Right lobe of liver (tissue), 6 donors: ENCODE measurements at places on chromosomes 3 and 15. TPM values are rescaled to one million over a fixed set of nuclear protein-coding genes. Genes with fewer than 3 reads are reported as not detected.

DNA sequence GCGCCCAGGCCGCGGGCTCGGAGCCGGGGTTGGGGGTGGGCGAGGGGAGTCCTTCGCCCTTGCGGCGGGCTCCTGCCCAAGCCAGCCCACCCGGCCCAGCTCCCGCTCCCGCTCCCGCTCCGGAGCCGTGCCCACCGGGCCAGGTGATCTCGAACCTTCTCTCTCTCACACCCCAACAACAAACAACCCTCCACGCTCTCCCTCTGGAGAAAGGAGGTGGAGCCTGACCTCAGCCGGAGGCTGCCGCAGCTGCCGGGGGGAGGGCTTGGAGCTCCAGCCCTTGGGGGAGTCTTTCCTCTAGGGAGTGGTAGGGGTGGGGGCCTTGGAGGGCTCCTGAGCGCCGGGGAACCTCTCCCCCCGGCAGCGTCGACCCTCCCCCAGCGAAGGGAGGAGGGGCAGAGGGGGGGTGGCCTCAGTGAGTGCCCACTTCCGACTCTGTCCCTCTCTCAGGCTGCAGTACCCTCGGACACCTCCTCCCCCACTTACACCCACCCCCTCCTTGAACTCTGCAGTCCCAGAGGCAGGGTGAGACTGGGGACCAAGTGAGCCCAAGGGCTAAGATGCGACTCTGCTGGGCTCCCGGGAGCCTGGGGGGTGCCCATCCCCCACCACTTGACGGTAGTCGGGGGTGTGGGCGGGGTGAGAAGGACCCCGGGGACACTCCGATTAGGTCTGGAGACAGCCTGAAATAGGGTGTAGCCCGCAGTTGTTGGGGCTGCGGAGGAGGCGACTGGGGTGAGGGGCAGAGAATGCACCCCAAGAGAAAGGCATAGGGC is 4.4 kb upstream of the BAHD1 start:
- H3K27me3 ChIP-seq: no peaks in the 10 kb centered on the region
- no peaks in the 10 kb centered on the region for H3K36me3 ChIP-seq
- H3K27ac ChIP-seq: no peak overlapping the region
- H3K4me1 ChIP-seq: no peaks in the 10 kb centered on the region
- H3K4me3 ChIP-seq: peak overlapping the region; percentile 23

DNA sequence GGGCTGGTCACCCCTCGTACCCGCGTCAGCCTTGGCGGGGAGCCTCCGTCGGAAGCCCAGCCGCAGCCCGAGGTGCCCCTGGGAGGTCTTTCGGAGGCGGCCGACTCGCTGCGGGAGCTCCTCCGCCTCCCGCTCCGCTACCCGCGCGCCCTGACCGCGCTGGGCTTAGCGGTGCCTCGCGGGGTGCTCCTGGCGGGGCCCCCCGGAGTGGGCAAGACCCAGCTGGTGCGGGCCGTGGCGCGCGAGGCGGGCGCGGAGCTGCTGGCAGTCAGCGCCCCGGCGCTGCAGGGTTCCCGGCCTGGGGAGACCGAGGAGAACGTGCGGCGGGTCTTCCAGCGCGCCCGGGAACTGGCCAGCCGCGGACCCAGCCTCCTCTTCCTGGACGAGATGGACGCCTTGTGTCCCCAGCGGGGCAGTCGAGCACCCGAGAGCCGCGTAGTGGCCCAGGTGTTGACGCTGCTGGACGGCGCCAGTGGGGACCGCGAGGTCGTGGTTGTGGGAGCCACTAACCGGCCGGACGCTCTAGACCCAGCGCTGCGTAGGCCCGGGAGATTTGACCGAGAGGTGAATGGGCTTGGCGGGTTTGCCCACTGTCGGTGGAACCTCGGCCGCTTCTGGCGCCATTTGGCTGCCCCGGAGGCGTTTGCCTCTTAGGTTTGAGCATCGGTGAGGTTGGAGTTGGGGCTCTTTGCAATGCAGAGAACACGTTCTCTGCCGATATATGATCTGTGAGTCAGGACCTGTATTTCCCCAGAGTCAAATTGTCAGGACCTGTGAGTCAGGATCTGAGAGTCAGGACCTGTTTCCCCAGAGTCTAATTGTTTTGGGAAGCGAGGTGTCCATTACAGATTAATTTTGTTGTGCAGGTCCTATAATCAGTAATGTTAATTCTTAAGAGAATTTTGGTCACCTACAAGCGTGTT is 24.9 kb upstream of the GATM start:
- no peaks in the 10 kb centered on the region for H3K27me3 ChIP-seq
- DNase-seq: peak; percentile 70
- H3K4me3 ChIP-seq: peak overlapping the region; percentile 87
- H3K27ac ChIP-seq: peak overlapping the region; percentile 80
- H3K4me1 ChIP-seq: no peaks in the 10 kb centered on the region
- H3K36me3 ChIP-seq: peaks cover 25% of the 10 kb centered on the region

GRCh38 chr3:134766290-134766689 is 28.8 kb upstream of the EPHB1 start:
- DNase-seq: no peak
- H3K4me3 ChIP-seq: no peak overlapping the region
- H3K4me1 ChIP-seq: no peaks in the 10 kb centered on the region
- no peaks in the 10 kb centered on the region for H3K36me3 ChIP-seq
- H3K27ac ChIP-seq: no peak overlapping the region

- H3K4me3 ChIP-seq: no peak overlapping the region
- DNase-seq: no peak
- no peak overlapping the region for H3K27ac ChIP-seq
- H3K27me3 ChIP-seq: no peaks in the 10 kb centered on the region
These were observed 7.2 kb upstream of the ENTPD3 start for GRCh38 chr3:40379674-40380306.

DNA sequence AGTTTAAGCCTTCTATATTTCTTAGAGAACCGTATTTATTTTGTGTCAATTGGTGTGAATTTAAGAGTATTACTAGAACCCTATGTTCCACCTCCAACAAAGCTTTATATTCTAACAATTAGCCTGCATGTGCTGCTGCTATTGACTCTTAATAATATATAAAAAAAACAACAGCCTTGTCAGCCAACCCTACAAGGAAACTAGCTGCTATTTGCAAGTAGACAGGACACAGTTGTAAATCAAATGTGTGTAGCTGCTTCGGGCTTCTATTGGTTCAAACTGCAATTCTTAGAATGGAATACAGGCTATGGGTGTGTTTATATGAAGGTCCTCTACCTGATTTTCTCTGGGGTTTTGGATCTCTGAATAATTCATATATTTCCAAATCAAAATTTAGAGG is 60.7 kb downstream of the ZBTB20 start:
- H3K27me3 ChIP-seq: no peaks in the 10 kb centered on the region
- H3K27ac ChIP-seq: no peak overlapping the region
- no peak overlapping the region for H3K4me3 ChIP-seq
- no peaks in the 10 kb centered on the region for H3K4me1 ChIP-seq
- DNase-seq: no peak

DNA sequence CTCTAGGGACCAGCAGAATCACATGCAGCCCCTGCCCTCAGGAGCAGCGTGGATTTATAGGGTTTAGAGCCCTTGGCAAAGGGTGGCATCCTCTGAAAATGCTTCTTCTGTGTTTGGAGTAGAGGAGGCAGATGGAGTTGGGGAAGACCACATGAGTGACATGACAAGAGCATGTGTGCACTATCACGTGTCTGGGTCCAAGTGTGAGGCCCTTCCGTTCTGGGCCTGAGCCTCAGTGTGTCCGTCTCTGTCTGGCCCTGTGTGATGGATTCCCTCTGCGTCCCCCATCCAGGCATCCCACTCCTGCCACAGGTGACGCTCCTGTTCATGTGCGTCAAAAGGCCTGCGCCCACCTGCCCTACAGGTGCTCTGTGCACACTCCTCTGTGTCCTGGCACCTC is 30.1 kb downstream of the FGD5 start:
- H3K27ac ChIP-seq: no peak overlapping the region
- DNase-seq: no peak
- H3K36me3 ChIP-seq: no peaks in the 10 kb centered on the region
- H3K4me3 ChIP-seq: no peak overlapping the region

DNA sequence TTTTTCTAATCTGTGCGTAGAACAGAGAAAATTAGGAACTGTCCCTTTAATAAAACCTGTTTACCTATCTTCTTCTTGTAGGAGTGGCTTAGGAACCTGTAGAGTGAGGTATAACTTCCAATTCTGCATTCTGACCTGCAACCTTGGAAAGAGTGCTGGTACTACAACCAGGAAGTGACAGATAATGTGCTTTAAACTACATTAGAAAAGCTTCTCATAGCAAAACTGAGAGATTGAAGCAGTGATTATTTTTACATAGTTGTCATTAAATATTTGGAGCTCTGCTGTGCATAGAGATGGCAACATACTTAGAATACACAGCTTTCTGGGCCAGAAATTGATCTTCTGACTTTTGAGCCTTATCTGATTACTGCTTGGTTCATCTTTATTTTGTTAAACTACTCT is 50.4 kb upstream of the ZDHHC23 start:
- DNase-seq: no peak
- peak overlapping the region; percentile 54 for H3K4me3 ChIP-seq
- no peaks in the 10 kb centered on the region for H3K36me3 ChIP-seq
- no peaks in the 10 kb centered on the region for H3K4me1 ChIP-seq
- H3K27ac ChIP-seq: peak overlapping the region; percentile 30

- no peaks in the 10 kb centered on the region for H3K4me1 ChIP-seq
- H3K4me3 ChIP-seq: no peak overlapping the region
- H3K27ac ChIP-seq: no peak overlapping the region
These were observed 33.5 kb downstream of the PRR23E start for GRCh38 chr3:127226457-127226856.

DNA sequence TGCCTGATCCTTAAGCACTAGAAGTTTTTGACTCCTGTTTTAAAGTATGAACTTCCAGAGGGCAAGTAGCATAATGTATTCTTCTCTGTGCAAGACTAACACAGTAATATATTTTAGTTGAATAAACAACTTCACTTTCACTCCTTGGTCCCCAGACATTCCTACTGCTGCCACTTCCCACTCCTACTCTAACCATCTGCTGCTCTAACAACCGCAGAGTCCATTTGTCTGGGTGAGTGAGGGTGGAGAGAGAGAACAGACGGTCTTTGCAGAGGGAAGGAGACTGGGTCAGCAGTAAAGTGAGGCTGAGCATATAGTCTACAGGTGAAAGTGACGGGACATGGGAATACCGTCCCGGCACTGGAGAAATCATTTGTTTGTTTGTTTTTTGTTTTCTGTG is 301.0 kb upstream of the SLCO3A1 start:
- H3K36me3 ChIP-seq: no peaks in the 10 kb centered on the region
- peaks cover 12% of the 10 kb centered on the region for H3K4me1 ChIP-seq
- no peak overlapping the region for H3K27ac ChIP-seq
- H3K27me3 ChIP-seq: no peaks in the 10 kb centered on the region

DNA sequence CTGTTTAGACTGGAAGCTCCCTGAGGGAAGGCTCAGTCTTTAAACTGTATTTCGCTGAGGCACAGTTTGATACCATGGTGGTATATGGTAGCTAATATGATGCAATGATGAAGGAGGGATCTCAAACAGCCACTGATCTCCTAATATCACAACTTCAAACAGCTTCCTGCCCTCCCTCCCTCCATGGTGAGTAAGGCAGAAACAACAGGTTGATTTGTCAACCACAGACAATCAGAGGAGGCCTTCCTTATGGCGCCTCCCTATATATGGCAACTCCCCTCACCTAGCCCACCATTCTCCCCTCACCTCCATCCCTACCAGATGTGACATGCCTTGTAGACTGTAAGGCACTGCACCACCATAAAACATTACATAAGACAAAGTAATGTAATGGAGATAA is 316.5 kb upstream of the ICE2 start:
- H3K4me3 ChIP-seq: no peak overlapping the region
- H3K27ac ChIP-seq: no peak overlapping the region
- DNase-seq: no peak
- no peaks in the 10 kb centered on the region for H3K4me1 ChIP-seq
- H3K36me3 ChIP-seq: no peaks in the 10 kb centered on the region
- no peaks in the 10 kb centered on the region for H3K27me3 ChIP-seq

DNA sequence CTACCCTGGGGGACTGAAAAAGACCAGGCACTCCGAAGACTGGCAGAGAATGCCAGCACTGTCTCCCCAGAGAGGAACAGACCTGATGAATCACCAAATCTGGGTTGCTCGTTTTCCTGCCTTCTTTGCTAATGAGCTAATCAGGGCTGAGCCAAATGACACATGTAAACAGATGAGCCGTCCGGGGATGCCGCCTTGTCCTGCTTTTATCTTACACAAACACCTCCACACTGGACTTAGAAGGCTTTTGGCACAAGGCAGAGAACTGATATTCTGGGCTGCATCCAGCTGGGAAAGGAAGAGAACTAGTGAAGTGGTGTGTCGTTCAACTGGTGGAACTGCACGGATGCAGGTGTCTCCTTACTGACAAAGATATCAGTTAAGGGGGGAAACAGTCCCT is 88.1 kb downstream of the MECOM start:
- H3K4me3 ChIP-seq: no peak overlapping the region
- DNase-seq: no peak
- H3K27ac ChIP-seq: no peak overlapping the region
- no peaks in the 10 kb centered on the region for H3K27me3 ChIP-seq
- no peaks in the 10 kb centered on the region for H3K36me3 ChIP-seq
- H3K4me1 ChIP-seq: no peaks in the 10 kb centered on the region

- no peaks in the 10 kb centered on the region for H3K27me3 ChIP-seq
- H3K27ac ChIP-seq: no peak overlapping the region
- DNase-seq: no peak
- H3K36me3 ChIP-seq: no peaks in the 10 kb centered on the region
These were observed 3.0 kb downstream of the ARHGAP31 start for GRCh38 chr3:119297169-119297568.

DNA sequence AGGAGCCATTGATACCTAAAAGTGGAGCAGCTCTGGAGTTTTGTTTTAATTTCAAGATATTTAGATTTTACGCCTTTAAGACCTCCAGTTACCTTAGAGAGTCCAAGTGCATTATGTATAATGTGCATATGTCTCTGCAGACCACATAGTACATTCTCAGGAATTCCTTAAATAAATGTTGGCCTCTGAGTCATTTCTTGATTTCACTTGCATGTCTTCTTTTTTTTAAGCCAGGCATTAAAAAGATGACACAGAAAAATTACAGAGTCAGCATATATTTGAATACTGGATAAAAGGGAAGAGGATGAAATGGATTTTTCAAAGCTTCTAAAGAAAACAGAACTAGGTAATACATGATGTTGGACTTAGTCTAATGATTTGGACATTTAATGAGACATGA is 125.2 kb downstream of the TMCO5A start:
- H3K4me3 ChIP-seq: no peak overlapping the region
- no peaks in the 10 kb centered on the region for H3K36me3 ChIP-seq
- no peaks in the 10 kb centered on the region for H3K27me3 ChIP-seq

GRCh38 chr3:20137647-20138046 is 48.4 kb downstream of the SGO1 start:
- no peak overlapping the region for H3K27ac ChIP-seq
- DNase-seq: no peak
- no peaks in the 10 kb centered on the region for H3K27me3 ChIP-seq
- no peak overlapping the region for H3K4me3 ChIP-seq

The NR1I2 gene
- 119 TPM for total RNA-seq

The CIP2A gene
- total RNA-seq: 0.44 TPM

The CLDN18 gene
- not detected for total RNA-seq

The KIF9 gene
- 2.6 TPM for total RNA-seq

The TBCCD1 gene
- 7.8 TPM for total RNA-seq

The FGD5 gene
- total RNA-seq: 5.8 TPM
